ENCODE measurements at places on chromosomes 12 and 14.

DNA sequence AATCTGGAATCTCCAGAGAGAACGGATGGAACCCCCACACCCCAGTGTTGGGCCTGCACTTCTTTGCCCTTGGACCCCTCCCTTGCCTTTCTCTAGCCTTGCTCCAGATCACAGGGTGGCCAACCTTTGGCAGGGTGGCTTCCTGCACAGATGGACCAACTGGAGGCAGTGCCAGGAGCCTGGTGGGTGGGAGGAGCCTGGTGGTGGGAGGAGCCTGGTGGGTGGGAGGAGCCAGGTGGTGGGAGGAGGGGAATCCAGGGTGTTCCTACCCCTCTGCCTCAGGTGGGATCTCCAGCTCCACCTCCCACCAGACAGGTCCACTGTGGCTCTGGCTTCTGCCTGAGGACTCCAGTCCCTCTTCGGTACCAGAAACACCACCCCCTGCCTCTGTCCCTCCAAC, 15.0 kb upstream of the ORAI1 start:
- DNase-seq = no peak

- DNase-seq = no peak
Measured at GRCh38 chr12:89101440-89101839, 250.9 kb downstream of the DUSP6 start.

DNA sequence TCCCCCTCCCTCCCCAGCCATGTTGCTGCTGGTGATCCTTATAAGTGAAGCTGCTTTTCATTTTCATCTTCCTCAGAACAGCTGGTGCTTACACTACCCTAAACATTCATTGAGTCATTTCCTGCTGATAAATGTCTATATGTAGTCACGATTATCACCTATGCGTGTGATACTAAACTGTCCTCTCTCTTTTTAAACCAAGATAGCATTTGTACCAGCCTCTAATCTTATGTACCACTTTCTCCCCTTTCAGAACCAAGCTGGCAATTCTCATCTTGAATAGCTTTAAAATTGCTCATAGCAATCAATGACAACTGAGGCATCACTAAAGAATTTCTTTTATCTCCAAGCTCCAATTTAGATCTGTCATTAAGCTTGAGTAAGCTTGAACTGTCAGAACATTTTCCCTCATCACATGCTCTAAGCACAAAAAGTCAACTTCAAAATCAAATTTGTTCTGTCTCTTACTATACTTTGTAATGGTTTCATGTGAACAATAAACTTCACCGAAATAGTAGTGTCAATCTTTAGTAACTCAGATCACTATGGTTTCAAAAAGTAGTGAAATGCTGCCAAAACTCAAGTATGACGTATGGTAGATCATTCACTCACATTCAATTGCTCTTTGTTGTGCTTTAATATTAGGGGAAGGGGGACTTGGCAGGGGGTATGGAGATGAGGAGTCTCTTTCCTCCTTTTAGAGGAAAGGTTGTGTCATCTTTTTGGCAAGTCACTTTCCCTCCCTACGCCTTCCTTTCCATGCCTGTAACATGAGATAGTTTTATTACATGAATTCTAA, 178.1 kb upstream of the NOVA1 start:
- no peak for DNase-seq

DNA sequence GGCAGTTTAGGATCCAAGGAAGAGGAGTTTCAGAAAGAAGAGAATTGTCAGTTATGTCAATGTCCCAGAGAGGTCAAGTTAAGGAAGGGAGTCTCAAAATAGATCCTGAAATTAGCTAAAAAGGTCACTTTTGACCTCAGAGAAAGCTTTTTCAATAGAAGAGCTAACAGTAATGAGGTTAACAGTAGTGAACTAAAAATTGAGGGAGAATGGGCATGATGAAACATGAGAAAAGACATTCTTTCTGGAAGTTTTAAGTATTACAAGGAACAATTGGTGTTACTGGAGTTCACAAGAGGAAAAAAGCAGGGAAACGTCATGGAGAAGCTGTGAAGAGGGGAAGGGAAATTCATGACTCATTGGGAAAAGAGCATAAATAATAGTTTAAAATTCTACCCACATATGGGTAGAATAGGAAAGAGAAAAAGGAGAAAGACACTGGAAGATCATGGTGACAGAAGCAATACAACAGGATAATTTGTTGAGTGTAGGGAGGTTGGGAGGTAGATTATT, 381.2 kb upstream of the FAR2 start:
- no peak for DNase-seq

- no peak for DNase-seq
Measured at GRCh38 chr14:55756557-55756956, 176.6 kb downstream of the KTN1 start.

- peak; percentile 20 for DNase-seq
Measured at GRCh38 chr12:91871751-91872150, 273.9 kb downstream of the BTG1 start.

- no peak for DNase-seq
Measured at GRCh38 chr14:101585211-101585610, 23.9 kb downstream of the DIO3 start.

- DNase-seq = no peak
Measured at GRCh38 chr14:100048786-100049185, 16.4 kb upstream of the EVL start.

- DNase-seq = no peak
Measured at GRCh38 chr14:92942136-92942535, 19.2 kb downstream of the CHGA start.

GRCh38 chr14:26863736-26864135, 265.9 kb upstream of the NOVA1 start:
- no peak for DNase-seq

- DNase-seq = no peak
Measured at GRCh38 chr12:94717108-94717507, 66.8 kb upstream of the TMCC3 start.

DNA sequence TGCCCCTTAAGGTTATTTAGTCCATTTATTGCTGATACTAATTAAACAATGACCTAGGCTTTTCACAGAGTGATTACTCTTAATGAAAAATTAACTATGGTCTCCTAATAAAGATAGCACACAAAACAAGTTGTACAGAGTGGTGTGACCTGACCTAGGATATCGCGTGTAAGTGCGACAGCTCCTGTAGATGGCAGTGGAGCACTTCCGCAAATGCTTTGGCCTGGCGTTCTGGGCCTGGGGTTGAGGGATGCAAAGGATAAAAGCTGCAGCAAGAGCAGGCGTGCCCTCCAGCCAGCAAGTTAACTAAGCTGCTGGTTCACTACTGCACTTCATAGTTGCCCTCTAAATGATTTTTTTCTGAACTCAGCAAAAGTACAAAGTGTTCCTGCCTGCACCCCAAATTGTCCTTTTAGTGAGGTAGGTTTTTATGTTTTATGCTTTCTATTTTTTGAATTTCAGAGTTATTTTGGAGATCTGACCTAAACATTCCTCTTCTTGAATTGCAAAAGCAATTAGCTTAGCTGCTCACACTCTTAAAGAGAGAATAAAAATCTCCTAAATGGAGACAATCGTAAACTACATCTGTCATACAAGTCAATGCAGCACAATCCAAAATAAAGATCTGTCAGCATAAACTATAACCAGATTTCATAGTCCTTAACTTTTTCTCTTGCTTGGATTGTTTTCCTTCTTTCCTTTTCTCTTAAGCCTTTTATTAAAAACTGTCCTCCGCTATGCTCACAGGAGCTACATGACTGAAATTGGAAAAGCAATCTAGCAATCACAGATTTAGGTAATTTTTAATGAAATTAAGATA, 379.6 kb downstream of the LRIG3 start:
- no peak for DNase-seq

- DNase-seq = no peak
Measured at GRCh38 chr12:12891080-12891880, at the start of gene GPRC5A. Gene GPRC5A, plus strand, starts transcription at chr12:12891562. Its CDS starts 16,688 bp downstream, at chr12:12908250.

DNA sequence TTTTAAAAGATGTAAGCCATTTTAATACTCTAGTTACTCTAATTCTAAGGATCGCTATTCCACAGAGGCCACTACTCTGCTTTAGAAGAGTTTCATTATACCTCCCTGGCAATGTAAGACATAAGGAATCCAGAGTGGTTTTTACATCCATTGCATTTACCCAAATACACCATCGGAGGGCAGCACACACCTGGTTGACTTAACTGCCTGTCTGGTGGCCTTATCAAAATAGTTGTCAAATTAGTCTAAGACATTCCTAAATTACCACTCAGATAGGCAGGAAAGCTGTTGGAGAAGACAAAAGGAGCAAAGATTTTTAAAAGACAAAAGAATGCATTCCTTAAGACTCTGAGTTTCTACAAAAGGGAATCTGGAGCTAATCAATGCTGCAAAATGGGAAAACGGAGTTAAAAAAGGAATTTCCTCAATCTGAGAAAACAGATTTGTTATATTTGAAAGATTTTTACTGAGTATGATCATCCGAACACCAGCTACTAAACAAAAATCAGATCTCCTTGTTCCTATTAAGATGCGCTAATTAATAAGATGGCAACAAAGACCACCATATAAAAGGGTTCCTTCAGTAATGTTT, 33.8 kb upstream of the FGD4 start:
- DNase-seq = no peak
